ENCODE measurements at places on chromosomes 3 and 15.

DNA sequence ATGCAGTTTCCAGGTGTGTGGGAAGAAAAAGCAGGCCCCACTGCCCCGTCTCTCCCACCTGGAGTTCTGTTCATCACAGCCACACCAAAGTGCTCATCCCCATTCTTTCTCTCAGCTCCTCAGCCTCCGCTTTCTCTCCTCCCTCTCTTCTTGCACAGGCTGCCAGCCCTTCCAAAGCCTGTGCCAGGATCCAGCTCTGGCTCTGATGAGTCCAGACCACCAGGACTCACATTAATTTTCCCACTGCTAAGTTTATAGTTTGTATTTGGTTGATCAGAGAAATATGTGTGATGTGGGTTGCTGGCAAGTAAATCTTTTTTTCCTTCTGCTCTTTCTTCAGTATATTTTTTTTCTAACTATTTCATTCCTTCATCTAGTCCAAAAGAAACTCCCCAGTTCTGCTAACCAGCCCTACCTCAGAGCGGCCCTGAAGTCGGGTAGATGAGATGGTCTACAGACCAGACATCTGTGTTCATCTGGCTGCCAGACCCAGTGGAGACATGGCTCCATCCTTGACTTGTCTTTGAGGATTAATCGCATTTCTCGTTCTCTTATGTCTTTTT, 49.8 kb downstream of the BOC start:
- no peak for DNase-seq

- no peak for DNase-seq
These were observed 314.2 kb upstream of the RARB start for GRCh38 chr3:25113891-25114290.

DNA sequence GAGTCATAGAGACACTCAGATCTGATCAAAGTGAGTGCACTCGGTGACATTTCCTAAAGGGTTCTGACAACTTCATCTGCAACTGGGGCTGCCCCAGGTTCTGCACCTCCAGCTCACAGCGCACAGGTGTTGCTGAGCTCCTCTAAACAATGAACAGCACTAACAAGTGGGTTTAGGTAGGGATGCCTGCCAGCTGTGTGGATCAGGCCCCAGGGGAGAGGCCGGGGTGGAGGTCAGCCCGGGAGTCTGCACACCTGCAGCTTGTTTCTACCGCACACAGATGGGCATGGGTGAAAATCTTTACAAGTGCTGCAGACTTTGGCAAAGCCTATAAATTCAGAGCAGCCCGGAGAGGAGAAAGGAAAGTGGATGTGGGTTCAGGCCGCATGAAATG, 355 bp downstream of the FBXW12 start:
- no peak for DNase-seq

GRCh38 chr3:155492841-155493240, 199.4 kb upstream of the STRIT1 start:
- no peak for DNase-seq

DNA sequence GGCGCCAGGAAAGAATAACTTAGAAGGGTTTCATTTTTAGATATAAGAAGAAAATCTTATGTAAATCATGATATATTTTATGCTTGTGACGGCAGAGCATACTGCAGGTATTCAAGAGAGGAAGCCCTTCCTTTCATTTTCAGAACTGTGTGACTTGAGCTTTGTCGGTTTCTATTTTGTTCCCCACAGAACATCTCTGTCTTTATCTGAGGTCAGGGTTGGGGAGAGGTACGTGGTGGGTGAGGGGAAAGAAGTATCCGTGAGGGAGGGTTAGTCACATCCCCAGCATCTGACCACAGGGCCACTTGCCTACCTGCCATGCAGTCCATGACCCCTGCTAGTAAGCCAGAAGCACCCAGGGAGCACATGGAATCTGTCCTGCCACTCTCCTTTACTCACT, 126.5 kb downstream of the DGKG start:
- DNase-seq: no peak

DNA sequence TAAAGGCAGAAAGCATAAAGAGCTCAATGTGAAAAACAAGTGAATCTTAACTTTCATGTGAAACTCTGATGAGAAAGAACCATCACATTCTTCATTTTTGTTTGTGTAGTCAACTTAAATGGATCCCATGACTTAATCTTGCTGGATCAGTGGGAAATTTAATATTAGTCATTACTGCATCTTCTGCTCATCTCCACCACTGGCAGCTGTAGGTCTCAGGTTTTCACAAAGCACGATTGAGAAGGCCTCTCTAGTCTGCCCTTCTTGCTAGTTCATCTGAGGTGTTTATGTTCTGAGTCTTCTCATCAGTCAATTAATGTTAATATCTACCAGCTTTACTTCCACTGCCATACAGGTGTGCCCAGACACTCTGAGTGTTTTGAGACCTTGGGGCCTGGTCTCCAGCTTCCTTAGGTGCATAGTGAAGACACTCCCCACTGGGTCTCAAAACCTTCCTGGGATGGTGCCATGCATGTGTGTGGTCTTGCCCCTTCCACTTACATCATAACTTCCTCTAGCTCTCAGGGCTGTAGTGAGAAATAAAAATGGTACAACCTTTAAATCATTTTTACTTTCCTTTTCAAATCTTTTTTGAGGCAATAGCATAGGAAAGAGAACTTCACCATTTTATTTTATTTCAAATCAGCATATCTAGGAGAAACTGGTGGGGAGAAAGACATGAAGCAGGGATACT, 421.6 kb upstream of the CBLB start:
- no peak for DNase-seq

- DNase-seq: no peak
These were observed 178.8 kb upstream of the MME start for GRCh38 chr3:154901278-154901677.

DNA sequence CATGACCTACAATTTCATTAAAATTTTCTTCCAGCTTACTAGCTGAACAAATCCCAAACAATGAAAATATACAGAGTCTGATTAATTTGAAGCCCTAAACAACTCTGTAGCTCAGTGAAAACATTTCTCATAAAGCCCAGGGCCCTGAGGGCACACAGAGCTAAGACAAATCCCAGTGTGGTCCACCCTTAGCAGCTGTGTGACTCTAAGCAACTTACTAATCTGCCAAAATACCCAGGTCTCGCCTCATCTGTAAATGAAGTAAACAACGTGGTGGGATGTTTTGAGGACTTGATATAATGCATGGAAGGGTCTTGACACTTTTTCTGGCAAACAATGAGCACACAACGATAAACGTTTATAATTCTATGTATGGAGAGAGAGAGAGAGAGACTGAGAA, 158.4 kb downstream of the FHIT start:
- DNase-seq: no peak

DNA sequence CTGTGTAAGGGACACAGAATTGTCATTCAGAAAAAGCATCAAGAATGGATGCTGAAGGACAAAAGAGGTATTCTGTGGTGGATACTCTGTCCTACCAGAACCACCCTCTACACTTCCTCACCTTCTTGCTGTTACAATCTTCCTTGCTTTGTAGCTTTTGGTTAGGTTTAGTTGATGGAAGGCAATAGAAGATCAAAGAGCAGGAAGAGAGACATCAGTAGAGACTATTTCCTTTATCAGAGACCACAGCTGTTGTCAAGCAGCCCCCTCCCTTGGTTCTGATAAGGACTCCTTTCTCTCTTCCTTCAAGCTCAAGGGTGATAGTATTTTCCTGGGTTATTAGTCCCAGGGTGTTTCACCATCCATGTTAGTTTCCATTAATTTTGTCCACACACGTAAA, 84.7 kb upstream of the ALCAM start:
- DNase-seq: no peak

GRCh38 chr3:146305808-146306423, 55.0 kb upstream of the PLSCR4 start:
- no peak for DNase-seq

GRCh38 chr15:85630311-85630710, 164.4 kb downstream of the KLHL25 start:
- no peak for DNase-seq

DNA sequence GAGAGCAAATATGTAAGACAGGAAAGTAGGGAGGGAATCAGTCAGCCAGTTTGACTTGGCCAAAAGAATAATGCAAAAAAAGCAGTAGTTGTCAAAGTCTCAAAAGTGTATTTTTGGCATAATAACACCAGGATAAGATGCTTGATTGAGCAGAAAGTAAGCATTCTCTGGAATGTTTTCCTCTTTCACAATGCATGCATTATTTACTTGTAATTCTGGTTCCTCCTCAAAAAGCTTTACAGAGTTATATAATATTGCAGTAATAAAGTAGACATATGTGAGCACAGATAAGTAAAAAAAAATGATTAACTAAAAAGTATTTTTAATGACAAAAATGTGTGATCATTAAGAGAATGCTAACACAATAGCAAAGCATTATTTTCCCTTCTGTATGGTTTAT, 285.9 kb upstream of the BCHE start:
- DNase-seq: no peak

- DNase-seq: no peak
These were observed 45.6 kb downstream of the TLNRD1 start for GRCh38 chr15:81046290-81046689.

GRCh38 chr15:51192521-51193280, 98.0 kb upstream of the TNFAIP8L3 start:
- peak; percentile 91 for DNase-seq

DNA sequence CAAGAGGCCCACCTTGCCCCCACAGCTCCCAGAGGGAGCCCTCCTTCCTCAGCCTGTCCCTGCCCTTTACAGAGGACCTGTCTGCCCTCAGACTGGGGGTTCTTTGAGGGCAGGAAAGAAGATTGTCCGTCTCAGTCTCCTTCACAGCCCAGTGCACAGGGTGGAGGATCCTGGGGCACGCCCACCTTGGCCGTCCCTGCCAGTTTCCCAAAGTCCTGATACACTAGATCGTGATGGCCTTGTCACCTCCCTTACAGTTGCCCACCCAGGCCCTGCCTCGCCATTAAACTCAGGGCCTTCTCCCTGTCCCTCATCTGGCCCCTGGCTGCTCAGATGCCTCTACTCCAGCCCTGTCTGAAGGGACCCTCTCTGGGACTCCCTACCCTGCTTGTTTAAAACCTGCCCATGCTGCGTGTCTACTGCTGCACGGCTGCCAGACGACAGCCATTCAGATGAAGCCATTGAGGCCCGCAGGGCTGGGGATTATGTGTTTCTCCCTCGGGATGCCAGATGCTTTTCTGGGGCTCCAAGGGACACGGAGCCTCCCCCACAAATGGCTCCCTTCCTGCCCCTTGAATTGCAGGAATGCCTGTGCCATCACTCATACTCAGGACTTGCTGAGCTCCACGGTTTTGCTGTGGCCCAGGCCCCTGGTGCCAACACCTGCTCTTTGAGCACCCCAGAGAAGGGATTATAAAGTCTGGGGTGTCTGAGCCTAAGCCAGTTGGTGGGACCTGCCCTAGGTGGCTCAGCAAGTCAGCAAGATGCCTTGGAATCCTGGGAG, 27.8 kb downstream of the ACSBG1 start:
- no peak for DNase-seq

- DNase-seq: no peak
These were observed 228.2 kb upstream of the BHLHE40 start for GRCh38 chr3:4751029-4751501.

- DNase-seq: no peak
These were observed 161.0 kb downstream of the THSD4 start for GRCh38 chr15:71276336-71276665.

- DNase-seq: peak; percentile 76
These were observed 2.9 kb upstream of the USP3 start for GRCh38 chr15:63501256-63502089.

GRCh38 chr3:155908086-155908485, 37.6 kb downstream of the GMPS start:
- DNase-seq: peak; percentile 5

All from inflammatory macrophage (primary cell).